Activated naive CD8-positive, alpha-beta T cell treated with anti-CD3 and anti-CD28 coated beads, Interleukin-2, amount 10 ng/mL, durations not matched to agents 7 days and 5 days (primary cell): ENCODE measurements at places on chromosomes 12 and 14.

GRCh38 chr12:132886529-132887477 is 602 bp downstream of the CHFR start:
- DNase-seq, result no peak

- DNase-seq, result no peak
These were observed 7.3 kb downstream of the GPR84 start for GRCh38 chr12:54356951-54357356.

GRCh38 chr12:47634127-47634526 is 71.7 kb downstream of the RPAP3 start:
- DNase-seq, result no peak

- DNase-seq, result no peak
These were observed at the start of gene PTCSC3 for GRCh38 chr14:36176524-36176923. Gene PTCSC3, minus strand, starts transcription at chr14:36176722.

DNA sequence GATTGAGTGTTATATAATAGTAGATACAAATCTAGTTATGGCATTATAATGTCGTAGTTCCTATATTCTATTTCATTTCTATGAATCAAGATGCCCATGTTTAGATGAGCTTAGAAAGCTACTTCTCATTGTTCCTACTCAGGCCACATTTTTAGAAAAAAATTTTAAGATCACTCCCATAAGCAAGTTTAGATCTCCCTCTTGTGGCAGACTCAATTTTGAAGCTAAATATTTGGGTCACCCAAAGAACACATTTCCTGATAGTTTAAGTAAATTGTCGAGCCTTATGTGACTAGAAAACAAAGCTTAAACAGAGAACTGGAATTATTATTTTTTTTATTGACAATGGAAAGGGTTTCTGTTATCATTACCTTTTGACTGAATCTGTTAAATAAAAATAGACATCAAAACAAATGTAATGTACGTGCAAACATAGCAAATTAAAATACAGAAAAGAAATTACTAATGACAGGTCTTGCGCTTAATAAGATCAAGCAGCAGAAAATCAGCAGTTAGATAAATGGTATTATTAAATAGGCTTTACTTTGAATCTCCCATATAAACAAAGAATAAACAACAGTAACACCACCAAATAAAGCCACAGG is 180.2 kb downstream of the ACSS3 start:
- DNase-seq, result no peak

- DNase-seq, result peak; percentile 46
These were observed at the start of gene GPRC5A for GRCh38 chr12:12891080-12891880. Gene GPRC5A, plus strand, starts transcription at chr12:12891562. Its CDS starts 16,688 bp downstream, at chr12:12908250.

- DNase-seq, result no peak
These were observed 29.8 kb upstream of the CCT2 start for GRCh38 chr12:69555461-69555860.

DNA sequence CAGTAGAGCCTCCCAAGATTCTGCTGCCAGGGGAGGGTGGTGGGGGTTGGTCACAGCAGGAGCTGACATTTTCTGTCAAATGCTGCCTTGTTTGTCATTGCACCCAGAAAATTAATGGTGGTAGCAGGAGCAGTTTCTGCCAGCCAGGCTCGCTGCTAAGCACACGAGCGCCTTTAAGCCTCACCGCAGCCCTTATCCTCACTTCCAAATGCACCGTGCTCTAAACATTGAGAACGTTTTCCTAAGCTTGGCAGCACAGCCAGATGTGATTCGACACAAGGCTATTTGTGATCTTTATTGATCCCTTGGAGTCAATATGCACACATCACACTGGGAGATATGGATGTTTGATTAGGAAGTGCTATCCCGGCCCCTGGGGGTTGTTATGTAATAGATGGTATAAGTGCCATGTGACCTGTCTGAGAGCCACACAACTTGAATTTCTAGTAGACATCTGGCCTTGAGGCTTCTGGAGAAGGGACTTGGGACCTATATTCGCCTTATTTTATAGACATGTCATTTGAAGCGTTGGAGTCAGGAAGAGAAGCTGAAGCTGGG is 31.6 kb upstream of the BEGAIN start:
- no peak for DNase-seq

DNA sequence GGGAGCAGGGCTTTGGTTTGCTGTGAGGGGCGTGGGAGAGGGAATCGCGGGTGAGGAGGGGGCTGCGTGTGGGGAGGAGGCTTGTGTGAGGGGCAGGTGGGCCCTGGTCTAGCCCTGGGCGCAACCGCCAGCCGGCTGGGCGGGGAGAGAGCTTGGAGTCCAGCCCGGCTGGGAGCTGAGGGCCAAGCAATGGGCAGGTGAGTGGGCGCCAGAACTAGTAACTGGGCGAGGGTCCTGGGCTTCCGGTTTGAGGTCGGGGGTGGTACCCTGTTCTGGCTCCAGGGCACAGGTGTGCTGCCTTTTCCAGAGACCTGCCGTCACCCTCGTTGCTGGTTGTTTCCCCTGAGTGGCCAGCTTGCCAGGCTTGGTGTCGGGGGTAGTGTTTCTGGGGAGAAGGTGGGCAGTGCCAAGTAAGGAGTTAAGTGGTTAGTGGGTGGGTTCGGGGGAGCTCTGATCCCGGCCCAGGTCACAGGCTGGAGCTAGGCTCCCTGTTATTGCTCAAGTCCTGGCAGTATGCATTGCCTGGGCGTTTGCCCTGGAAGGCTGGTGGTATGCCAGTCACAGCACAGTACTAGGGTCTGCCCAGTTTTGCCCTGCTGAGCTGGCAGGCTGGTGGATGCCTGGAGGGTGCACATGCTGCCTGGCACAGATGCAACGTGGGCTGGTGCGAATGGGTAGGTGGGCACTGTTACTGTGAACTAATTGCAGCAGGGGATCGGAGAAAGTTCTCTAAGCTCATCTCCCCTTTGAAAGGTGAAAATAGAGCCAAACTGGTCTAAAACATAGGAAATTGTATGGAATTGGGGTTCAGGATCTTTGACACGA is 683 bp downstream of the CIPC start:
- no peak for DNase-seq
